Activated CD8-positive, alpha-beta memory T cell treated with anti-CD3 and anti-CD28 coated beads for 1 hour (primary cell): ENCODE measurements at places on chromosomes 12 and 14.

GRCh38 chr12:103043531-103044486 is 86.3 kb downstream of the ASCL1 start:
- DNase-seq, result no peak

GRCh38 chr12:107967170-107967569 is 161.9 kb upstream of the WSCD2 start:
- no peak for DNase-seq

DNA sequence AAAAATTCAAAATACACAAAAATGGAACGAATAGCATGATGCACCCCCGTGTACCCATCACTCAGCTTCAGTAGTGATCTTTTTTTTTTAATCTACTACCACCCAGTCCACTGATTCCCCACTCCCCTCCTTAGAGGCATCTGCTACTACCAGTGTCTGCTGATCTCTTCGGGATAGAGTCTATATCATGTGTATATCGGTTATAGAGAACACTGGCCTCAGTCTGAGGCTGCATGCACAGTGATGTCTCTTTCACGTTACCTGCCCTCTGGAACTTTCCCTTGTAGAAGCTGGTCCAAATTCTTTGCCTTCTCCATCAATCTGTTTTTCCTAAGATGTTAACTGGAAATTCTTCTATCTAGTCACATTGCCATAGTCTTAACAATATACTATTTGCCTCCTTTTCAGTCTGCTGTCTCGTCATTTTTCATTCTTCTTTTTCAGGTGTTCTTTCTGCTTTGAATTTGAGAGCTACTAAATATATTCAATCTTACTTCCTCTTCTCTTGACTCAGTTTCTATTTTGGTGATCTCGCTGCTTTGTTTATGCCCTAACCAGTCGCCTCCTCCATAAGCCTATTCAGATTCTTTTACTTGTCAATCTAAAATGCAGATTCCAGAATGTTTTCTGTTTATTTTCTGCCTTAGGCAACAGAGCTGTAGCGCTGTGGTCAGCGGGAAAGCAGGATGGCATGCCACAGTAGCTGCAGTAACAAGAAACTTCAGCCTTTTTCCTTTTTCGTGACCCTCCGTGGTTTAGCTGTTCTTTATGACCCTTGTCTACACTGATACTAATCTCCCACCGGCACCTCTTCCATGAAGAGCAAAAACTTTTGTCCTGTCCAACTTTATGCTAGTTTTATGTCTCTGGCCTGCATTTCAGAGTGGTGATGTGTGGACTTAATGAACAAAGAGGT is 67.0 kb downstream of the FBXW8 start:
- DNase-seq, result no peak

GRCh38 chr12:10571141-10571540 is 42.3 kb downstream of the MAGOHB start:
- DNase-seq, result no peak

GRCh38 chr14:29709490-29709889 is 218.2 kb downstream of the PRKD1 start:
- DNase-seq, result no peak

DNA sequence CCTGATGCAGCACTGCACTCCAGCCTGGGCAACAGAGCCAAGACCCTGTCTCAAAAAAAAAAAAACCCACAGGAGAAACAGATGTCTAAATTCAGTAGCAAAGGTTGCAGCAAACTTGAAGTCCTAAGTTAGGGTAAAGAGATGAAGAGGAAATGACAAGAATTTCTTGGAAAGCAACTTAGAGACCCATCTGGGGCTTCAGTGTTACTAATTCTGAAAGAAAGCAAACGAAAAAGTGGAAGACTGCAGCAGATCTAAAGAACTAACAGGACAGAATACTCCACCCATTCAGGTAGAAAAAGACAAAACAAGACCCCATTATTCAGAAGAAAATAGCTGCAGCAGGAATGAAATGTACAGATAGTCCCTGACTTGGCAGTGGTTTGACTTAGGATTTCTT is 31.9 kb downstream of the RESF1 start:
- no peak for DNase-seq

GRCh38 chr12:127421614-127422013 is 845.4 kb upstream of the TMEM132C start:
- no peak for DNase-seq

- no peak for DNase-seq
Measured at GRCh38 chr12:51334764-51335163, 10.8 kb upstream of the BIN2 start.

DNA sequence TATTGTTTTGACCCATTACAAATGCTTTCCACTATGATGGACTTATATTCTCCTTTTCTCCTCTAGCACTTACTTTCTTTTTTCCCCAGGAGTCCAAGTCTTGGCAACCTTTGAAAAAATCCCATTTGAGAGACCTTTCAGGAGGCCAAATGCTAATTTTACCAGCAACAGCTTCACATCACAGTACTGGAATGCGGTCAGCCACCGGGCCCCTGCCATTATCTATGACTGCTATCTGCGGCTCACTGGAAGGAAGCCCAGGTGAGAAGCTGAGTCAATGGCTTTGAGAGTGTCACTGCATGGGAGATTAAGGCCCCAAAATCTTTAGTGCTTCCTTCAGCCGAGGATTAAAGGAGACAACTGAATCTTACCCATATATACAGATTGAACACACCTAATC is 64.2 kb downstream of the ERGIC2 start:
- DNase-seq, result no peak

DNA sequence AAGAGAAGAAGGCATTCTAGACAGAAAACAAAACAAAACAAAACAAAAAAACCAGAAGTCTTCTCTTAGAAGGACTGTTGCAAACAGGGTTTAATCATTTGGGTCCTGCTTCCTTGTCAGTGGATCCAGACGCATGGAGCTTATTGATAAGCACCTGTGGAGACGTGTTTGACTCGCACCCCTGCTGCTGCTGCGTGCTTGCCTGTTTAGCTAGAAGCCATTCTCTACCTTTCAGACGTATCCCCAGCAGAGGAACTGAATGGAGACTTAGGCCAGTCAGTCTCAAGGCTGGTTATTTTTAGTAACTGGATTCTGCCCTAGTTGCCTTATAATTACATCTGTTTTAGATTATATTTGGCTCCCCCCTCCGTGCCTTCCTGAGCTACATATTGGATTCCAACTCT is 186.1 kb upstream of the EEA1 start:
- no peak for DNase-seq

DNA sequence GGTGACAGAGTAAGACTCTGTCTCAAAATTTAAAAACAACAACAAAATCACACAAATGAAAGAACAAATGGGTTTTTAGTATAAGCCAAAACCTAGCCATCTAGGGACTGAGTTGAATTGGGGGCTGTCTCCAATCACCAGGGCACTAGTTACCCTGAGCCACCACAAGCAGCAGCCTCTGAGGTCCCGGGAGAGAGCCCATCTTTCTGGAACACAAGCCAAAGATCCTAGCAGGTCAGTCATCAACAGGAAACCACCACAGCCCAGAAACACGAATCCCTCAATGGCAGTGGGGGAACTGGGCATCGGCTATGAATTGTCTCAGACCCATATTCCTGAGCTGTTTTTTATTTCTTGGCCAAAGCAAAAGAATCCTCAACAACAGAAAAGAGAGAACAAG is 75.3 kb downstream of the KDM2B start:
- no peak for DNase-seq

GRCh38 chr12:3881281-3881950 is 8.2 kb upstream of the PARP11 start:
- DNase-seq, result no peak

- no peak for DNase-seq
Measured at GRCh38 chr12:26062566-26062965, 62.3 kb downstream of the BHLHE41 start.

DNA sequence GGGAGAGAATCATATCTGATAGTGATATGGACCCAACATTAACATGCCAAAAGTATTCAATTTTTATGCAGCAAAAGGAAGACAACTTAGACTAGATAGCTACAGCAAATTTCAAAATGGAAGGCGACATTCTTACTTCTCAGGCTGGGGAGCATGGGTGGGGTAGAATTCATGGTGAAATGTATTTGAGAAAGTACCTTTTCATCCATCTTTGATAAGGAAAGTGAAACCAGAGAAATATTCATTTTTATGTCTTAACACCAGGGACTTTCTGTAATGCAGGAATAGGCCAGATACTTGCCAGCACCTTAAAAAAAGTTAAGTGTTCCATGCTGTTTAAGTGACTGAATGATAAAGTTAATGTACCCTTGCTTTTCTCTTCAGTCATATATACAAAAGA is 13.4 kb downstream of the BTG1 start:
- DNase-seq, result no peak

DNA sequence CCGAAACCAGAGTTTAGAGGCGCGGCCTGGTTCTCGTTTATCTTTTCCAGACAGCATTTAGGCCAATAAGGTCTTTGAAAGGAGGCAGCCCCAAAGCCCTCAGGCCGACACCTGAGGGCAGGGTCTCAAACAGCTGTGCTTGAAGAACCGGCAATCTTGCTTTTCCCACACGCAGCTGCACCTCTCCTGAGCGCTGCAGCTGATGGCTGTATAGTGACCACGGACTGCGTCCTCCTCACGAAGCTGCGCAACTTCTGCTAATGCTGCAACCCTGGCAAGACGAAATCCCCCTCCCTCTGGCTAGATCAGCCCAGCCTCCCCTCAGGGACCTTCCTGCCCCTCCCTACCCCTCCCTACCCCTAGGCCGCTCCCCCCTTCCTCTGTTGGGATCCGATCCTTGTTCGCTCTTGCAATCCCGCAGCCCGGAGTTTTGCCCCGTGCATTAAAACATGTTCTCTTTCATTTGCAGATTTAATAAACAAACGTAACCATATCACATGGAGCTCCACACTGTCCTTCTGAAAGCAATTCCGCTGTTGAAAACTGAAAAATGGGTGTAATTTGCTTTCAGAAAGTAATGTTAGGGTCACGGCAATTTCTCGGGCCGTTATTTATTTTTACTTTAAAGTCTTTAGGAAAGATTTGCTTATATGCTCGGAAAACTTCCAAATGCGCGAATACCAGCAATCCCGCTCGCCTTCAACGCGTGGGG is 4.8 kb upstream of the PAX9 start:
- no peak for DNase-seq

- no peak for DNase-seq
Measured at GRCh38 chr12:52168019-52168717, 23.6 kb downstream of the KRT80 start.

DNA sequence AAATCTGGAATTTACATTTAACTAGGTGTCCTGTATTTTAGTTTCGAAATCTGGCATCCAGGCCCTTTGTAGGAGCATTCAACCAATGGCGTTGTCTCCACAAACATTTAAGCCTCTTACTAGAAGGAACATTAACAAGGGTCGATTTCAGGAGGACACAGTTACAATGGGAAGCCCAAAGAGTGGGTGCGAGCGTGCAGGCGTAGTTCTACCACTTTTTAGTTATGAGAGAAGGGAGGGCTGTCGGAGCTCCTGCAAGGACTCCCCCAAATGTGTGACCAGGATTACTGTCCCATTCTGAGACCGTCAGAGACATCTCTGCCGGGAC is 365 bp upstream of the ABHD4 start:
- DNase-seq, result no peak

GRCh38 chr14:49218436-49219092 is 367.6 kb downstream of the RPS29 start:
- DNase-seq, result no peak

- DNase-seq, result no peak
Measured at GRCh38 chr12:24393071-24393470, 443.6 kb upstream of the SOX5 start.

- DNase-seq, result no peak
Measured at GRCh38 chr12:7375145-7375543, 68.8 kb downstream of the CD163L1 start.

DNA sequence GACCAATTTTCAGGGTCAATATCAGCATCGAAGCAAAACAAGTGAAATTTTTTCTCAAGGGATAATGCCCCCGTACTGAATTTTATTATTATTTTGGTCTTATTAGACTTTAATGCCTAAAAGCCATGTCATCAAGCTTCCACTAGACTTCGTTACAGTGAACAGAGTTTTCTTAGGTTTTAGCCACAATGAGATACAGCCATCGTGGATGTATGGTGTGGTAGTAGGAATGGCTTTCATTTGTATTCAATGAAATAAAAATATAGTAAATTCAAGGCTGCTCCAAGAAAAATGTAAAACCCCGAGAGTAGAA is 11.7 kb downstream of the TAOK3 start:
- DNase-seq, result no peak

GRCh38 chr14:75604979-75605851 is 26.8 kb downstream of the FLVCR2 start:
- no peak for DNase-seq

DNA sequence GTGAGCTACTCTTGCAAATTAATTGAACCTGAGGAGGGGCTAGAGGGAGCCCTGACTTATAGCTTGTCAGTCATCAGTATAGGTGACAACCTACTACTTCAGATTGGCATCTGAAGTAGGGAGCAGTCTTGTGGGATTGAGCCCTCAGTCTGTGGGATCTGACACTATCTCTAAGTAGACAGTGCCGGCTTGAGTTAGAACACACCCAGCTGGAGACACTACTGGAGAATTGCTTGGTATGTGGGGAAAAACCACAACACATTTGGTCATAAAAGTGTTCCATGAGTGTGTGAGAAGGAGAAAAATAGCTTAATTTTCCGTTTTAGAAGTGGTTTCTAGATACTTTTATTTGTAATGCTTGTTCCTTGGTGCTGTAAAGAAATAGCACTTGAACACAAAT is 30.5 kb upstream of the DDHD1 start:
- DNase-seq, result no peak

DNA sequence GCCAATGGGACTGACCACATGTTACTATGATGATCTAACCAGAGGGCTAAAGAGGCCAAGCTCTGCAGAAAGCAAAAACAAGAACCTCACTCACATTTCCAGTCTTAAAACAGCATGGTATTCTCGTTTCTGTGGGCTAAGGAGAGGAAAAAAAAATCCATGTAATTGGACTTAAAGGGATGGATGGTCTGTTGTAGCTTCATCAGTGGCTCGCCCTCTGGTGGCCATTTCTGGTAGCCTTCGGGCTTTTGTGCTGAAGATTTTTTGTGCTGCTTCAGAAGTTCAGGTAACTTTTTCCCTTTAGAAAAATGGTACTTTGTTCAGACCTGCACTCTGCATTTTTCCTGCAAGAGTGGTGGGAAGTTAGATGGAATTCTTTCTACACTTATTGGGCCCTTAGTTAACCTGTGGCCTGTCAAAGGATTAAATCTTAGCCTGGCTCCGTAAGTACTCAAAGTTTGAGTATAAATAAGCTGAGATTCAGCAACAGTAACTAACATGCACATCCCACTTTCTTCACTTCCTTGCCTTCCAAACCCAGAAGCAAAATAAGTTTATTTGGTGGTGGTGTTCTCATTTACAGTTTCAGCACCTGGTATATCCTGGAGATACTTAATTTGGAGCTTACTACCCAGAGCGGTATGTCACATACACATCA is 22.3 kb downstream of the DCAF4 start:
- DNase-seq, result no peak
